ENCODE measurements at places on chromosomes 5 and 9.
A peak's percentile ranks its signal among the peaks of the same experiment; 100 is the strongest.

DNA sequence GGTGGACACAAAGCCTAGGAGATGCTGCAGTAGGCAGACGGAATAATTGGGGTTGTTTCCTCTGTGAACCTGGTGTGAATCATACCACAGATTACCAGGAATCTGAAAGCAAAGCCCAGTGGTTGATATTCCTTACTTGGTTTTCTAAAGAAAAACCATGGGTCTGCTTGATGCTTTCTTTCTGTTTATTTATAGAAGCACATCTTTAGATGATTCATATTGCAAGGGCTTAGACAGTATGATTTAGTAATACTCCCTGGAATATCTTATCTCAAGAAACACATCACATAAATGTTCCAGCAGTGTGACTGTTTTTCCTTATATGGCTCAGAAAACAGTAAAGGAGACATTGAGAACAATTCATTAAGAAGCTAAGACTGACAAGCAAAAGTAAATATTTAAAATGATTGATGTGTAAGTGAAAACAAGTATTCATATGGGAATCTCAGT is 623.3 kb downstream of the RAB3C start:
- H3K27me3 ChIP-seq, result no peaks in the 10 kb centered on the region
- no peak for DNase-seq
- no peaks in the 10 kb centered on the region for H3K36me3 ChIP-seq
- no peak overlapping the region for H3K4me3 ChIP-seq

DNA sequence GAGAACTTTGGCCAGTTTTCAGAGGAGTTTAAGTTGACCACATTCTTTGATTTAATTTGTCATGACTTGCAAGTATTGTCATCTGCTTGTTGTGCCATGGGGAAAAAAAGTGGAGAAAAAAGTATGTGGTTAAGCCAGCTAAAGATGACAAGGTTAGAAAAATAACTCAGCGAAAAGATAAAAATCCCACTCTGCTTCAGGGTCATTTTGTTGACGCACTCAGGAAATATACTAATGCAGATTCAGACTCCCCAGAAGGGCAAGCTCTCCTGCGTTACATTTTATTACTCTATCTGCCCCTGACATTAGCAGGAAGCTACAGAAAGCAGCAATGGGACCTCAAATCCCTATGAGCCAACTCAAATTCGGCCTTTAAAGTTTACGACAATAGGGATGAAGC is 27.6 kb upstream of the TESK1 start:
- no peaks in the 10 kb centered on the region for H3K27me3 ChIP-seq
- H3K4me3 ChIP-seq, result no peak overlapping the region
- H3K36me3 ChIP-seq, result no peaks in the 10 kb centered on the region
- no peaks in the 10 kb centered on the region for H3K4me1 ChIP-seq

- no peaks in the 10 kb centered on the region for H3K4me1 ChIP-seq
- no peak overlapping the region for H3K4me3 ChIP-seq
- no peaks in the 10 kb centered on the region for H3K36me3 ChIP-seq
- DNase-seq, result no peak
- H3K27me3 ChIP-seq, result no peaks in the 10 kb centered on the region
- no peak overlapping the region for H3K27ac ChIP-seq
Observed at GRCh38 chr9:8364026-8364752, 564.6 kb upstream of the DMAC1 start.

GRCh38 chr5:135195270-135195608 is 161.2 kb upstream of the PITX1 start:
- no peak overlapping the region for H3K4me3 ChIP-seq
- no peak for DNase-seq
- no peak overlapping the region for H3K27ac ChIP-seq
- no peaks in the 10 kb centered on the region for H3K27me3 ChIP-seq

- no peaks in the 10 kb centered on the region for H3K4me1 ChIP-seq
- no peak within 1 kb of the TSS for H3K27ac ChIP-seq
- H3K27me3 ChIP-seq, result peaks cover 5% of the 10 kb centered on the region
Observed at GRCh38 chr5:141354900-141355469, at the start of gene PCDHGA4. TSS of gene PCDHGA4 (plus strand) at chr5:141355021. CDS start at chr5:141355108, 87 bp downstream.

GRCh38 chr9:76459694-76460635 is 983 bp downstream of the GCNT1 start:
- no peak for DNase-seq
- peaks cover 3% of the 10 kb centered on the region for H3K4me1 ChIP-seq
- no peaks in the 10 kb centered on the region for H3K27me3 ChIP-seq
- H3K36me3 ChIP-seq, result no peaks in the 10 kb centered on the region
- no peak overlapping the region for H3K27ac ChIP-seq

GRCh38 chr9:1522219-1522767 is 472.1 kb downstream of the DMRT2 start:
- DNase-seq, result no peak
- H3K4me1 ChIP-seq, result no peaks in the 10 kb centered on the region
- no peaks in the 10 kb centered on the region for H3K36me3 ChIP-seq

GRCh38 chr9:132042324-132042723 is 37.3 kb downstream of the MED27 start:
- no peak overlapping the region for H3K4me3 ChIP-seq
- no peak for DNase-seq
- no peaks in the 10 kb centered on the region for H3K27me3 ChIP-seq
- H3K36me3 ChIP-seq, result peaks cover 8% of the 10 kb centered on the region

DNA sequence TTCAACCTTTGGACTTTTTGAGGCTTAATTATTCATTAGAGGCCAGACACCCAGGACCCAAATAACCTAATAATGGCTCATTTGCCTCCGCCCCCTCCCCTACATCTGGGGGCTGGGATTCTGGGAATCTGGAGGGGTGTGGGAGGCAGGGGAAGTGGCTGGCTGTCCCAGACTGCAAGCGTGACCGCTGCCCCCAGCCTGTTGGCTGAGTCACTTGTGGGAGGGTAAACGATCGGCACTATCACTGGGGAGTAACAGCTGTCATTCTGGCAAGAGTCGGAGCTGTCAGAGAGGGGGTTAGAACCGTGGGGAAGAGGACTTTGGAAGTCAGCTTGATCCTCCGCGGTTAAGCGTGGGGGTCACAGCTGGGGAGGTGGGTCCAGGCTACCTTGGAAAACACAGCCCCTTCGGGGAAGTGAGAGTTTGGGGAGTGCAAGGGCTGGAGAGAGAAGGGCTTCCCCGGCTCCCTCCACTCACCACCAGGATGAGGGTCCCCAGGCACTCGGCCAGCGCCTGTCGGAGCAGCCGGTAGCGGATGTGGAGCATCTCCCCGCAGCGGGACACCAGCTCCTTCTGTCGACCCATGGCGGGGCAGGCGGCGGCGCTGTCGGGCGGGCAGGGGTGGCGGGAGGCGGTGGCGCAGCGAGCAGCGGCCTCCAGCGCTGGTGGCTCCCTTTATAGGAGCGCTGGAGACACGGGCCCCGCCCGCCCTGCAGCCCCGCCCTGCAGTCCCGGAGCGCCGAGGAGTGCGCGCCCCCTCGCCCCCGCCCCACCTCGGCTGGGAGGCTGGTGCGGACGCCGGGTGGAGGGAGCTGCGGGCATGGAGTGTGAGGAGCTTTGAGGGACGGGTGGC is at the start of gene AQP3:
Gene AQP3, minus strand, starts transcription at position 648 of the 853 bp plus-strand sequence. Its CDS starts 63 bp downstream, at position 585.
- H3K4me1 ChIP-seq, result peaks cover 27% of the 10 kb centered on the region
- DNase-seq, result peak; percentile 67
- no peaks in the 10 kb centered on the region for H3K27me3 ChIP-seq
- peak within 1 kb of the TSS; percentile 85 for H3K27ac ChIP-seq
- peaks cover 20% of the 10 kb centered on the region for H3K36me3 ChIP-seq
